ENCODE measurements at places on chromosomes 1 and 21.

DNA sequence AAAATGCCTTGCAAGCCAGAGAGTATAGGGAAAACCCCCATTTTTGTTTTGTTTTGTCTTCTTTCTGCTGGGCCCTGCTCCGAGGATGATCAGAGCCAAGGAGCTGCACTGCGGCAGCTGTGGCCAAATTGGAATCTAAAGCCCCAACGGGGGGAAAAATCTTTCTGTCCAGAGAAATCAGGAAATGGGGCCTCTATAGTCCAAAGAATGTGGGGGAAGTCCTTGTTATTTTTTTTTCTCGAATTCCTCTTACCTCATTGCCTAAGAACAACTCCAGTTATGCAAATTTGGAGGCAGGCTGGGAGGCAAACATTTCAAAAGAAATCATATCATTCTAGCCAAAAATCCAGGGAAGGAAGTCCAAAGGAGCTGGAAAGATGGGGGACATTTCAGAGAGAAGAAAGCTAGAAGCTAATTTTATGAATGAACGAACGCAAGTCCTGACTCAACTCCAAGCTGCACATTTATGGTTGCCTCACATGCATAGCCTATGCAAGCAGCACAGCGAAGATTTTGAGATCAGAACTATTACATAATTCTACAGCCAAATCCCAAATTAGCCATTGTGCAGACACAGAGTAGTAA is 263.2 kb downstream of the KCTD3 start:
- no peak for DNase-seq

DNA sequence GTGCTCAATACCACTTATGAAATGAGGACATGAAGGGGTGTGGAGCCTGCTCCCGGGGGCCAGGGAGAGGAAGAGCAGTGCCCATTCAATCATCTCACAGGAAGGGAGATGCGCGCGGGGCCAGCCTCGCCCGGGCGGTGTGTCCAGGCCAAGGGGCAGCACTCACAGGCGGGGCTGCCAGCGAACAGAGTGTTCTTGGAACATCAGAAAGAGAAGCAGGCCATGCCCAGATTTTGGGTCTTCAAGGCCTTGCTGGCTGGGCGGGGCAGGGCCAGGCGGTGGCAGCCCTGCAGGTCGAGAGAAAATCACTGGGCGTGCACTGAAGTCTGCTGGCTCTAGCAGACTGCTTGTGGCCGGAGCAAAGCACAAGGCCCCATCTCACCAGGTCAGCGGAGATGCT is 168.6 kb downstream of the PRDM16 start:
- DNase-seq, result no peak

DNA sequence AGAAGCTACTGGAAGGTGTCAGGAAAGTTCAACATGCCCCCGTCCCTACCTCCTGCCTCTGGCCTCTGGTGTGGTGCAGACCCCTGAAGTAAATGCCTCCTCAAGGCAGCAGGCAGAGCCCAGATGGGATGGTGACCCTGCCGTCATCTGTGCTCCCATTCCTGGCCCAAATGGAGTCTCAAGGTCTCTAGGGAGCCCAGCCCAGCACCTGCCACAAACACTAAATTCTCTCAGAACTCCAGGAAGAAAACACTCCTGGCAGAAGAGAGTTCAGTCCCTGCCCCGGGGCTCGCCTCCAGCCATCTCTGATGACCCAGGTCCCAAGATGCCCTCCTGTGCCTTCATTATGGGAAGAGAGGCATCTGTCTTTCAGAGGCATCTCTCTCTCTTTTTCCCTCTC is 261.6 kb upstream of the TMEM51 start:
- DNase-seq, result no peak

- no peak for DNase-seq
Observed at GRCh38 chr1:185432948-185433347, 115.9 kb upstream of the IVNS1ABP start.

- no peak for DNase-seq
Observed at GRCh38 chr1:53338423-53338822, 10.6 kb upstream of the LRP8 start.

- DNase-seq, result no peak
Observed at GRCh38 chr1:53155945-53156344, 13.5 kb upstream of the SLC1A7 start.

DNA sequence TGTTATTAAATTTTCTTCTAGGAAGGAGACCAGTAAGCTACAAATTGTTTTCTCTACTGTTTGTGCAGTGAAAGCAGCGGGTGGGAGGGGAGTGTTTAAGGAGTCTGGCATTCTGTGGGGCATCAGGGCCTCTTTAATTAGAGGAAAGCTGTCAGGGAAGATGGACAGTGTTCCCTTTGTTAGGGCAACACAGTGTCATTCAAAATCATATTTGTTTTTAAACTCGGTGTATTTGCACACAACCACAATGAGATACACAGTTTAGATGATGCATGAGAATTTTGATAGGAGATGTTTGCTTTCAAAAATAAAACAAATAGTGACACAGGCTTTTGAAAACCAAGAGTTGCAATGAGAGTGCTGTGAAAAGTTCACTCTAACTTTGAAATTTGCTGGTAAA is 15.1 kb upstream of the ST6GALNAC3 start:
- DNase-seq, result no peak

DNA sequence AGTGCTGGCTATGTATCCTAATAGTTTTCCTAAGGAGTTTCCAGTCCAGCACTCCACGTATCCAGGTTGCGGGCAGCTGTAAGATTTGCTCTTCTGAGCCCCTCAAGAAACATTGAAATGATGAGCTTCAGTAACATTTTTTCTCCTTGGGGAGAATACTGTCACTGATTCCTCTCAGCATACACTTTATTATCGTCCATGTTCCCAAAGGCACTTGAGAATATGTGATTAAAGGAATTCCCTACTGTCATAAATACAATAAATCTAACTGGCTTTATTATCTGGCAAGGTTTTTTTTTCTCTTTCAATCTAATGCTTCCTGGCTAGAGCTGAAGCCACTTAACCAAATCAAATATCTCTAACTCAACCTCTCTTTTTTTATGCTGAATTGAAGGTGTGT is 359.2 kb upstream of the PKN2 start:
- no peak for DNase-seq

GRCh38 chr1:54290506-54291184 is 90.7 kb downstream of the MRPL37 start:
- DNase-seq, result no peak

DNA sequence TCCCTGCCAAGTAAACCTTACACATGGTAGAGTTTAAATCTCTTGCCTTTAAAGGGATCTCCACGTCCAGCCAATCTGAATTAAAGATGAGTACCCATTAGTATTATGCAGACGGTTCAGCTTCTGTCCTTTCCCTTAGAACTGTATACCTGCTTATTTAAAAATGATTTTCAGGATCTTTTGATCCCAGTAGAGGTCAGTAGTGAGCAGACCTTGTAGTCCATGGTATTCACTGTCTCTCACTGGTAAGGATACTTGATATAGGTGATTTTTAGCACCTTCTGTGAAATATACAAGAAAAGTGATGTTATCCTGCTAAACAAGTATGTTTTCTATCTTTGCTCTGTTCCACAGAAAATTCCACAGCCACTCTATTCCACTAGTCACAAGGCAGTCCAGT is 1211.6 kb upstream of the ADGRL4 start:
- no peak for DNase-seq

DNA sequence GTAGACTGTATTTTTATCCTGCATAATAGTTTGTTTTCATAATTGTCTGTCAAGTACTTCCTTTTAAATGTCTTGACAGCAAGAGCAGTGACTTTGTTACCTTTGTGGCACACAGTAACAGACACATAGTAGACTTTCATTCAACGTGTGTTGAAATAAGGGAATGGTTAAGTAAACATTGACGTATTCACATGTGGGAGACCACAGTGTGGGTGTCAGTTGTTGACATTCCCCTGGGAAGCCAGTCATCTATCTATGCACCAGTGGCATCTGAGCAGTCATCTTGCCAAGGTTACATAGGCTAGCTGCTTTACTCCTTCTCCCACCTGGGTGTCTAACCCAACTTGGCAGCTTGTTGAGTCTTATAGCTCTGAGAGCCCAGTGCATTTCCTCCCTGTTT is 1.4 kb upstream of the NUP133 start:
- DNase-seq, result no peak

DNA sequence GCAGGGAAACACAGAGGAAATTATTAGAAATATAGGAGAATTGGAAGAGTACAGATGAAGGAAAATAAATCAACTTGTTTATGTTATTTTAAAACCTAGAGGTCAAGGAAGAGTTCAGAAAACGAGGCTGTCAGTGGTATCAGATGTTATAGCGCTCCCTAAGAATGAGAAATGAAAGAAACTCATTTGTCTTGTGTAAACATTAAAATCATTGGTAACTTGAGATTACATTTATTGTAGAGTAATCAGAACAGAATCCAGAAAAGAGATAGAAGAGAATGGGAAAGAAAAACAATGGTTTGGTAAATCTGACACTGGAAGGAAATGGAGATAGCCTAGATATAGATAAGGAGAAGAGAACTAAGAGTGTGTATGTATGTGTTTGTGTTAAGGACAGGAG is 106.4 kb downstream of the ATF6 start:
- DNase-seq, result no peak

DNA sequence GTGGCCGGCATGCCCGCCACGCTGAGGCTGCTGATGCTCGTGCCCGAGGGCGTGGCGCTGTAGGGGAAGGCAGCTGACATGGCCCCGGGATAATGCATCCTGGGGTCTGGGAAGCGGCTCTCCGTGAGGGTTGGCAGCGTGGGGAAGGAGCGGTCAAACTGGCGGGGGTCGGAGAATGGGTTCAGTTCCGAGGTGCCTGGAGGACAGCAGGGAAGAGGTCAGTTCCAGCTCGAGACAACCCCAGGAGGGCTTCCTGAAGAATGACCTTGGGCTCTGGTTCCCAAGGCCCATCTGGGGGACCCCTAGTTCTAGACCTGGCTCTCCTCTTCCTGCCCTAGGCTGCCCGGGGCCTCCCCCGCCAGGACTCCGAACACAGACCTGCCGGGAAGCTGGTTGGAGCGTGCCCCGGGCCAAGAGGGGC is 27.6 kb downstream of the RUNX3 start:
- no peak for DNase-seq

DNA sequence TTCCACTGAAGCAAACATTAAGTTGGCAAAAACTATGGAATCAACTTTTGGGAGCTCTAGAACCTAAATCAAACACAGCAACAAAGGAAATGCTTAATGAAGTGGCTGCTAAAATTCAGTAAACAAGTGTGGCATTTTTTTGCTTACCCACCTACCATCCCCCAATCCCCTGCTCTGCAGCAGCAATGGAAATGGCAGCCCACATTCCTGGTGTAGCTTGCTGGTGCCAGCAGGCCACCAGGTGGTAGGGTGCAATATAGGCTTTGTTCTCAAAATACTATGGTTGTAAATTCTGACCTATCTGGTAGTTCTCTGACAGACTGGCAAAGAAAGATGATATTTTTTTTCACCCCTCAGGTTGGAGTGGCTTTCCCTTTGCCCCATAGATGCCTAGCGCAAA is 42.8 kb downstream of the SHCBP1L start:
- DNase-seq, result no peak

GRCh38 chr1:208587110-208587509 is 342.9 kb upstream of the PLXNA2 start:
- no peak for DNase-seq

- DNase-seq, result no peak
Observed at GRCh38 chr1:204417074-204417997, 5.7 kb upstream of the PPP1R15B start.

Measured in progenitor cell of endocrine pancreas (in vitro differentiated cells).